ENCODE measurements at places on chromosomes 3 and 15. TPM values are rescaled to one million over a fixed set of nuclear protein-coding genes. Genes with fewer than 3 reads are reported as not detected.

ITGA11 gene
- 0.14 TPM for polyA plus RNA-seq

RTP3 gene
- not detected for polyA plus RNA-seq

ZCWPW2 gene
- 0.29 TPM for polyA plus RNA-seq

MNS1 gene
- 2.5 TPM for polyA plus RNA-seq

FEZF2 gene
- not detected for polyA plus RNA-seq

TLR9 gene
- polyA plus RNA-seq: 0.10 TPM

IGSF11 gene
- polyA plus RNA-seq: 0.67 TPM
